Activated T-helper 1 cell treated with anti-CD3 and anti-CD28 coated beads, Interleukin-2, amount 50 U/mL, for 16 hours (primary cell): ENCODE measurements at places on chromosomes 4 and X.

DNA sequence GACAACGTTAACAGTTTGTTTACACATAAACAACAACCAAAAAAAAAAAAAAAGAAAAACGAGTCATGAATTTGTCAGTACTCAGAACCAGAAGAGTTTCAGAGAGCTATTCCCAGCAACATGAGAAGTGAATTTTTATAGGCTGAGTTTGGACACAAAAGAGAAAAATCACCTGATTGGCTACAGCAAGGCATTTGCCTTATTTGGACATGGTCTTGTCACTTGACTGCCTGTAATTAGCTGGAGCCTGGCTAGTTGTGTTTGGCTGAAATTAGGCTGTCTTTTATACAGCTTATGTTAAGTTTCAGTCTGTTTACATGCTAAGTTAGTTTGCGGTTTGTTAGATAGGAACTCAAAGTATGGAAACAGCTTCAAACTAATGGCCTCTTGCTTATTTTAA is 880 bp upstream of the TEX13A start:
- no peak for DNase-seq

GRCh38 chr4:107210450-107211239 is 174.5 kb upstream of the DKK2 start:
- DNase-seq: no peak

- no peak for DNase-seq
Observed at GRCh38 chr4:129532573-129532972, 436.6 kb downstream of the C4orf33 start.

DNA sequence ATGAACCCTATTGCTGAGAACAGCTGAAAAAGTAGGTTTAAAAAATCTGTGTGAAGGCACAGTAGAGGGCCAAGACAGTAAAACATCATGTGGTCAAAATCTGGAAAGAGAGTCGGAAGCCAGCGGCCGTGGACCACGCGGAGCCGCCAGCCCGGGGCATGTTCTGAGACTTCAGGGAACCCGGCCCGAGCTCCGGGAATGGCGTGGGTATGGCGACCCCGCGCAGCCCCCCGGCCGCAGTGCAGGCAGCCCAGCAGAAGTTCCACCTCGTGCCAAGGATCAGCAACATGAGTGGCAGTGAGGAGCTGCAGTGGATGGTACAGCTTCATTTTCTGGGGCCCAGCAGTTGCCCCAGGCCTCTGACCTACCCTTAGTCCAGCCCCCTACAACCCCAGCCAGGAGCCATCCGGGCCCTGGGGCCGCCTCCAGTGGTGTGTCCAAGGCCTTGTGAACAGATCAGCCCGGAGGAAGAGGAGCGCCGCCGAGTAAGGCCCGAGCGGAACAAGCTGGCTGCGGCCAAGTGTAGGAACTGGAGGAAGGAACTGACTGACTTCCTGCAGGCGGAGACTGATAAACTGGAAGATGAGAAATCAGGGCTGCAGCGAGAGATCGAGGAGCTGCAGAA is 94.2 kb downstream of the LARP1B start:
- DNase-seq: no peak

- DNase-seq: no peak
Observed at GRCh38 chr4:182126096-182126495, 117.1 kb upstream of the TENM3 start.

GRCh38 chrX:131827935-131828334 is 195.2 kb upstream of the STK26 start:
- DNase-seq: no peak

DNA sequence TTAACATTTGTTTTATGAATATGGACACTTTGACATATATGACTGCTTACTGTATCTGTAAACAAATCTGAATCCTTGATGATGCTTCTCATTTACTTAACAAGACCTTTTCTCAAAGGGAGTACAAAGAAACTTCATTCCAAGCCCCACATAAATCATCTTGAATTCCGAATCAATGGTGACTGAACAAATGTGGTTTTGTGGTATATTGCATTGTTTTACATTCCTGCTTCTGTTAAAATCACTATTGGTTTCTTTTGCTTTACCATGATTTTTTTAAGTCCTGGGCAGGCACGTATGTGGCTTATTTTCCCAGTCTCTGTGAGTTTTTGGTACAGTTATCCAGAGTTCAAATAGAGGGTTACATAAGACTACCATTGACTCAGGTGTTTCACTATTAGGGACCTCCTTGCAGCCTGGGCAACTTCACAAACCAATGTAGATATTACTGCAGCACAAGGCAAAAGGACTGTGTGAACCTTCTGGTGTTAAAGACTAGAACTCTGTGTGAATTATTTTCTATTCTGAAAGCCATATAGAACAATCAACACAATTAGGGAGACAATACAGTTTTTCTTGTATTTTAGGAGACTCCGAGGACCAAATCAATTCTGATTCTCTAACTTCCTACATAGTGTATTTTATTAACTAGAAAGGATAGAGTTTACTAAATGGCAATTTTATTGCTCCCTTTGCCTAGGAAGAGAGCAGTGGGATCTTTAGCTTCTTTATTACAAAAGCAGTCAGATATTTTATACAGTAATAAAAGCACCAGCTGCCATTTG is 196.4 kb downstream of the GALNTL6 start:
- DNase-seq: no peak

- DNase-seq: no peak
Observed at GRCh38 chrX:39504227-39504626, 593.5 kb downstream of the BCOR start.

DNA sequence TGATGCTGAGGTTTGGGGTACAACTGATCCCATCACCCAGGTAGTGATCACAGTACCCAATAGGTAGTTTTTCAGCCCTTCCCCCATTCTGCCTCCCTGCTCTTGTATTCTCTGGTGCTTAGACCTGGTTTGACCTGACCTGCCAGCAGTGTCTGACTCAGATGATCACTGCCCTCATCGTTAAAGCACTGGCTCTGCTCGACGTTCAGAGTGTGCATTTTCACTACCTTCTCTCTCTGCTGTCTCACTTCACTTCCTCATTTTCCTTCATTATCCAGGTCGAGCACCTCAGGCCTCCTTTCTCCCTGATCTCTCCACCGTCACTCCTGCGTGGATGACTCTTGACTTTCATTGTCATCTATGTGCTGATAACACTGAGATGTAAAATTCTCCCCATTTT is 83.6 kb downstream of the PARM1 start:
- DNase-seq: no peak

DNA sequence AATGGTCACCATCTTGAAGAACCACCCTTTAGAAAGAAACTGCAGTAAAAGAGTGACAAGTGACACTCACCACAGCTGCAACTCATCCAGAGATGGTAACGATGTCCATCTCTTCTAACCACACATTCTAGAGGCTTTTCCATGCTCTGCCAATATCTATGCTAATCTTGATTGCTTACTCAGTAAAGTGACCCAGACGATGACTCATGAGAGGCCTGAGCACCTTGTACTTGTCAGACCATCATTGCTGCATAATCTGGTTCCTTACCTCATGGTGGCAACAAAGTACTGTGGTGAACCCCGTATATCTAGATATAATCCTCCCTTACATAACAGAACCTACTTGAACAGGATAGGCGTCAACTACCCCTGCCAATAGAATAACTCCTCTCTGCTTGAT is 75.6 kb downstream of the CCNG2 start:
- DNase-seq: no peak

GRCh38 chr4:77801260-77801608 is 17.9 kb downstream of the CNOT6L start:
- no peak for DNase-seq

- no peak for DNase-seq
Observed at GRCh38 chr4:30670206-30670605, 50.0 kb upstream of the PCDH7 start.

DNA sequence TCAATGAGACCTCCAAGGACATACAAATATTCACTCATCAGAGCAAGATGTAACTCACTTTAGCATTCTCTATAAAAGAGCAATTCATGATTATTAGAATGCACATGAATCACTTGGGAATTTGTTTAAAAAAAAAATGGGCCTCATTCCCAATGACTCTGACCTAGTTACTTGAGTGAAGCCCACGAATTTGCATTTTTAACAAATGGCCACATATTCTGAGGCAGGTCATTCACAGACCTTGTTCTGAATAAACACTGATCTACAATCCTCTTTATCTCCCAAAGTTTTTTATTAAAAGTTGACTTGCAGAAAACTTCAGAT is 255.1 kb upstream of the VEGFC start:
- no peak for DNase-seq

GRCh38 chr4:159197260-159197884 is 94.5 kb downstream of the RAPGEF2 start:
- no peak for DNase-seq

DNA sequence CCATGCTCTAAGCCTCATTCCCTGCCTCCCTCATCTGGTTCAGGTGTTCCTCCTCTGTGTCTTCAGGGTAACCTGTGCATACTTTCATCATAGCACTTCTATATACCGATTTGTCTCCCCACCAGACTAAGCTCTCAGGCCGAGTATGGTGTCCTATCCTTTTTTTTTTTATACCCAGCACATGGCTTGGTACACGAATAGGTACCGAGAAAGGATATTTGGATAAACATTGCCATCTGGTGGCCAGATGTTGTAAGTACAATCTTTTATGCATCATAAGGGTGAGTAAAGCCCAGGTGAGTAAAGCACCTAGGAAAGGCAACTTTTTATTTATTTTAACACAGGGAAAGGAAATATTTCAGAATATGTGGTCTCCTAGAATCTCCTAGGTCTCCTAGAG is 68.4 kb downstream of the MID2 start:
- no peak for DNase-seq

DNA sequence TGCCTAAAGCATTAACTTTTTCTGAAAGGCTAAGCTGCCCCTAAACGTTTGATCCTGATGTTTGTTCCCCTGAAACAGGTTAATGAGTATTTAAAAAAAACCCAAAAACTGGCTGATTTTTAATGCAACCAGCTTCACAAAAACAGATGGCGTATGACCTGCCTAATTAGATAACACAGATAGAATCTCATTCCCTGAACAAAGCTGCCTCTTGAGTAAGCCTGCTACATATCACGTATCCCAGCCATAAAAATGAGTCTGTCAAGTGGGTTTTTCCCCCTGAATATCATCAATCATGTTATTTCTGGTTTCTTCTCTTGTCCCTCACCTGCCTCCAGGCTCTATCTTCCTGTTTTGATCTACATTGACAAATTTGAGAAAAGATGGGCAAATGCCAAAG is 154.2 kb upstream of the FAM9B start:
- no peak for DNase-seq

DNA sequence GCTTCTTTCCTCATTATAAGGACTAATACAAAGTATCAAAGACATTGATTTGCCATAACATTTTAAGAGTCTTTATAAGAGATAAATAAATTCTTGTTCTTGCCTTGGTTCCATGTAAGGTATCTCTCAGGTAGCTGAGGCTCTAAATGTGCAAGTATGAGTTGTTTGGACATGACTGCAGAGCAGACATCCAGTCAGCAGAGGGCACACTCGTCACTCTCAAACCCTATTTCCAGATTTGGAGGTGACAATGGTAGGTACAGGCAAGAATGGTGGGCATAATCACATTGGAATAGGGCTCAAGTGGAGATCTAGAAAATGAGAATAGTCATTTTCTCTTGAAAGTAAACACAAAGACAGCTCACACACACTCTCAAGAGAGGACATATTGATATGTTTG is 133.3 kb upstream of the ZIC3 start:
- no peak for DNase-seq

- no peak for DNase-seq
Observed at GRCh38 chr4:26372525-26373172, 51.8 kb downstream of the RBPJ start.

- DNase-seq: no peak
Observed at GRCh38 chr4:64014647-64015046, 394.6 kb downstream of the TECRL start.

DNA sequence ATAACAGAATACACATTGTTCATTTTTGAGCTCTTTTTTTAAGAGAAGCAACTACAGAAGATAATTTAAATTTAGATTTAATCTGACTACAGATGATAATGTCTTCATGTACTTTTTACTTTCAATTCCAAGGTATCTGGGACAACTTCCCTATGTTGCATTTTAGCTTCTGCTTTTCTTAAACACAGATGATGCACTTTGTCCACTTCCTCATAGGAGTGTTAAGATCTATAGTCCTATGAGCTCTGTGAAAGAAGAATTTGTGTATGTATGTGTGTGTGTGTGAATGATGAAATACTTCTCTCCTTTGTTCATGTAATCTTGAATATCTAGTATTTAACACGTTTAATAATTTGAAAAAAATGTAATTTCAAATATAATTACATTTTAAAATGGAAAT is 5.3 kb upstream of the FHIP1A start:
- DNase-seq: no peak

DNA sequence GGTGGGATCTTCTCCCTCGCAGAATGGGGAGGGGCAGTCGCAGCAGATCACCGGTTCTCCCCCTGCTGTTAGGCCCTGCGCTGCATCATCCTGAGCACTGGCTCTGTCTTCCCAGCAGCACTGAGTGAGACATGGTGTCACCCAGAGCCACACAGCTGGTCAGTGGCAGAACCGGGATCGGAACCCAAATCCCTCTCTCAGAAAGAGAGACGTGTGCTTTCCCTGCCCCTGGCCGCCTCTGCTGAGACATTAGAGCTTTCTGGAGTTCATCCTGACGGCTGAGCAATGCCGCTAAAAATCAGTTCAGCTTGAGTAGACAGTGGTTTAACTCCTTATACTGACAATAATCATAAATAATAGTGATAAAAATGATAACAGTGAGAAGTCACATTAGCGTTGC is 87.9 kb downstream of the EVC start:
- DNase-seq: no peak

DNA sequence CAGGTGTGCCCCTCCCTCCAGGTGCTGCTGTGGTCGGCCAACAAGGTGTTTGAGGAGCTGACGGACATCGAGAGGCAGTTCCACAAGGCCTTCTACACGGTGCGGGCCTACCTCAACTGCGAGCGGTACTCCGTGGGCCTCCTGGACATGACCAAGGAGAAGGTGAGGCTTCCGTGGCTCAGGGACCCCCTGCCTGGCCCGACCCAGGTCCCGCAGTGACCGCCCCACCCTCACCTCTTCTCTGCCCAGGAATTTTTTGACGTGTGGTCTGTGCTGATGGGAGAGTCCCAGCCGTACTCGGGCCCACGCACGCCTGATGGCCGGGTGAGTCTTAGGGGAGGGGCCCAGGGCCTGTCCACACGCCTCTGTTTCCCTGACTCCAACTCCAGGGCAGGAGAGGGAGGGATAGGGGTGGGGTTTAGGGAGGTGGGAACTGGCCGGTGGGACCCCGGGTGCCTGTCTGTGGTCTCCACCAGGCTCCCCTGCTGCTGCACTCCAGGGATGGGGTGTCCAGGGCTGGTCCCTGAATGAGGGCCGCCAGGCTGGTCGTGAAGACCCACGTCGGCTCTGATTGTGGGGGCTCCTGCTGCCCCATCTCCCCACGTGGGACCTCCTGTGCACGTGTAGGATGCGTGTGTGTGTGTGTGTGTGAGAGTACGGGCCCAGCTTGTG is 20.1 kb downstream of the ATP5ME start:
- DNase-seq: no peak

GRCh38 chr4:3471098-3471760 is 8.1 kb downstream of the DOK7 start:
- no peak for DNase-seq

DNA sequence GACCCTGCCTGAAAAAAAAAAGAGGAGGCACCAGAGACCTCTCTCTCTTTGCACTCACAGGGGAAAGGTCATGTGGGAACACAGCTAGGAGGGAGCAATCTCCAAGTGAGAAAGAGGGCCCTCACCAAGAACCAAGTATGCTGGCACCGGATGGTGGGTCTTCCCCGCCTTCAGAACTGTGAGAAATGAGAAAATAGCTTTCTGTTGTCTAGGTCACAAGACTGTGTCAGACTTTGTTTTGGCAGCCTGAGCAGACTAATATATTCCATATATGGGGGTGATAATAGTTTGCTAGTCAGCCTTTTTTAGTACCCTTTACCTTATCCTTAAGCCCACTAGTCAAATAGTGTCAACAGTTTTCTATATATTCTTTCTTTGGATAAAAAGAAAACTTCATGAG is 193.0 kb downstream of the TRIML1 start:
- no peak for DNase-seq
